Stimulated activated CD4-positive, alpha-beta T cell treated with anti-CD3 and anti-CD28 coated beads, Interleukin-4, amount 100 ng/mL, for 48 hours (primary cell): ENCODE measurements at places on chromosomes 6 and 20.

- no peak for DNase-seq
These were observed 65.4 kb downstream of the BMP7 start for GRCh38 chr20:57200882-57201695.

GRCh38 chr6:25713824-25714223 is 40.7 kb upstream of the SLC17A4 start:
- DNase-seq, result no peak

DNA sequence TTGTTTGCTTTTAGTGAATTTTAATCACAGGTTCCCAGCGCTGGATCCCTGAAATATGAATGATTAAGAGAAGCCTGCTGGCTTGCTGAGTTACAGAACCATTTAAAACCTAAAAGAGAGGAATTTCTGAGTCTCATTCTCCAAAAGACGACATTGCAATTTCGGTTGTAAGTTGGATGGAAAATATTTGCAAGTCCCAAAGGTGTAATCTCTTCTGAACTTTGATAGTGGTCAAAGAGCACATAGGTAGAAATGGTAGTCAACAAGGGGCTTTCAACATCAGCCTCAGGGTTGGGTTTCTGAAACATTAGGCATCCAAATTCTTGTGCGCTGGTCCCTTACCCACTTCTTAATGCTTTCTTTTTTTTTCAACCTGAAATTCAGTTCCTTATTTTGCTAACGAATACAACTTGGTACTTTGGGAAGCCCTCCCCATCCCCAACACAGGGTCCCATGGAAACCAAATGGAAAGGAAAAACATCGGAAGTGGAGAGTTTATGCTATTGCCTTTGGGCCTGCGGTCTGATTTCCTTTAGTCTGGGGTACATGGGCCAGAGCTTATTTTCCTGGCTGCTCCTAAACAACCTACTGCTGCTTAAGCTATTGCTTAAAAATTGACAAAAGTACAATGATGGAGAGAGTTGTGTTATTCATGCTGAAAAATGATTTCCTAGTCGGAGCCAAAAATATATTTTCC is 117.0 kb upstream of the KCNK16 start:
- DNase-seq, result no peak

GRCh38 chr6:35206346-35206745 is 7.4 kb upstream of the SCUBE3 start:
- no peak for DNase-seq

DNA sequence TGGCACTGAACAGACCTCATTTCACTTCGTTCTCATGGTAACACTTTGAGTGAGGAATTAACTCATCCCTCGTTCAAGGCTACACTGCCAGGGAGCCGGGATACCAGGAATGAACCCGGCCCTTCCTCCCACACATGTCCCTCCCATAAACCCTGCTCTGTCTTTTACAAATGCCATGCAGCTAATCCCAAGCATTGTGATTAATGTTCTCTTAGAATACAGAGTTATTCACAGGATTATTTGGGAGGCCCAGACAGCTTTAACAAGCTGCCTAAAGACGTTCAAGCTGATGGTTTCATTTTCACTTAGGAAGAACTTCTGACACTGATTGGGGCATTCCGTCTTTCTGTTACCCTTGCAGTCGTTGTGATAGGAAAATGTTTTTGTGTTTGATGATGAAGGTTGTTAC is 42.5 kb upstream of the CD83 start:
- DNase-seq, result no peak

DNA sequence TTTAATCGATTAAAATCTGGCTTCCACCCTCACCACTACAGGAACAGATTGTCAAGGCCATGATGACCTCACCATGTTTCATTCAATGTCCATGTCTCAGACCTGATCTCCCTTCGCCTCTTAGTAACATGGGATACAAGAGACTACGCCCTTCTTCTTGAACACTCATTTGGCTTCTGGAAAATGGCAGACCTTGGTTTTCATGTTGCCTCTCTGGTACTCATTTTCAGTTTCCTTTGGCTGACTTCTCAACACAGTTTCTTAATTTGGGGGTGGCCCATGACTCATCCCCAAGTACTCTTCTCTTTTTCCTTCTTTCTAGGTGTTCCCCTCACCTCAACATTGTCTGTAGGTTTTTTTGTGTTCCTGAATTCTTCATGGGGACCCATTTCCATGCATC is 22.7 kb downstream of the TMX4 start:
- no peak for DNase-seq

- DNase-seq, result no peak
These were observed 26.8 kb downstream of the ZBTB9 start for GRCh38 chr6:33481192-33481591.

DNA sequence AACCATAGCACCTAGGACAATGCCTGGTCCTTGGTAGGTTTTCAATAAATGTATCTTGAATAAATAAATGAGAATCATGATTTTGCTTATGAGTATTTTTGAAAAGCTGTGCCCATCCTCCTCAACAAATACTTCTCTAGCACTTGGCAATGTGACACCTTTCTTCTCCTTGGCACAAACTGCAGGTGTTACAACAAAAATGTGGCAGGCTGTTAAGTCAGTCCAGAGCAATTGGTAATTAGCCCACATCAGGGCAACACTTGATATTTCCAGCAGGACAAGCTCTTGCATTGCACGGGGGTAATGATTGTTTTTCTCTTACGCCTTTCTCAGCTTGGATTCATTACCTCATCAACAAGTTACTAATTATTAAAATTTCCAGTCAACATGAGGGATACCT is 31.6 kb upstream of the SNX9 start:
- DNase-seq, result no peak

- DNase-seq, result peak; percentile 29
These were observed at the start of gene DNAAF9 for GRCh38 chr20:3407040-3407770. DNAAF9 (minus strand) TSS chr20:3407669; CDS start chr20:3407557, 112 bp downstream.

- DNase-seq, result no peak
These were observed 60.4 kb downstream of the HMGCLL1 start for GRCh38 chr6:55518529-55519060.

GRCh38 chr6:132072831-132073230 is 121.7 kb upstream of the CCN2 start:
- DNase-seq, result no peak

DNA sequence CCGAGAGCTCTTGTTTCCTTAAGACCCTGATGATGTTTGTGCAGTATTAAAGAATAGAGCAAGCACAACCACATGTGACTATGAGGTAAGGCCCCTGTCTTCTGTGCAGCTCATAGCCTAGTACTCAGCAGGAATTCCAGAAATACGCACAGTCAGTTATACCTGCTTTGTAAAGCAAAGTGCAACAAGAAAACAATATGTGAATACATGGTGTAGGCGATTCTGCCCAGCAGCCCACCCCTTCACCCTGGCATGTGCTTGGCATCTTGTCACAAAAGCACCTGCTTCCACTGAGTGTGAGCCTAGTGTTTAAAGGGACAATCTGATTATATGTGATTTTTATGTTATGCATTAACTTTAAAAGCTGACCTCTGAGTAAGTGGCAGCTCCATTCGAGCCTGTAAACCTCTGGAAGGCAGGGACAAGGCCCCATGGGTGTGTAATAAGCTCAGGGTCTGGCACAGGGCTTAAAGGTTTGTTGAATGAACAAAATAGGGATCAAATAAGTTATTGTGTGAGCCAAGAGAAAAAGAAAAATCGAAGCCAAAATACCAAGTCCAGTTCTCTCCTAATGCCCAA is 148.7 kb downstream of the DOK5 start:
- DNase-seq, result no peak

DNA sequence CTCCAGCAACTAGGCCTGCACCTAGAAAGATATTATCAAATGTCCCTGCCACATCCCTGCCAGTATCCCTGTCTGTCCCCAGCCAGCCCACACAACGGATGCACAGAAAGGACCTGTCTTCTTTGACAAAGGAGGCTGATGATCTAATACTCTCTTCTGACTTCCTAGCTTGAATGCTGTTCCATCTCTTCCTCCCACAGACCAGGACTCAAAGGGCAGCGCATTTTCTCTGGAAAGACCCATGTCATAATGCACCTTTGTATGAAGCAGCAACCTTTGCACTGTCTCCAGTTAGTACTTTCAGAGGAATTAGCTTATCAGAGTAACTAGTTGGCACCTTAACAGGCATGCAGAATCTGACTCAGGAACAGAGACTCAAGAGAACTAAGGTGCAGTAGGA is 53.3 kb upstream of the TAF8 start:
- DNase-seq, result no peak

- DNase-seq, result no peak
These were observed 57.4 kb upstream of the RNF144B start for GRCh38 chr6:18329776-18330175.

DNA sequence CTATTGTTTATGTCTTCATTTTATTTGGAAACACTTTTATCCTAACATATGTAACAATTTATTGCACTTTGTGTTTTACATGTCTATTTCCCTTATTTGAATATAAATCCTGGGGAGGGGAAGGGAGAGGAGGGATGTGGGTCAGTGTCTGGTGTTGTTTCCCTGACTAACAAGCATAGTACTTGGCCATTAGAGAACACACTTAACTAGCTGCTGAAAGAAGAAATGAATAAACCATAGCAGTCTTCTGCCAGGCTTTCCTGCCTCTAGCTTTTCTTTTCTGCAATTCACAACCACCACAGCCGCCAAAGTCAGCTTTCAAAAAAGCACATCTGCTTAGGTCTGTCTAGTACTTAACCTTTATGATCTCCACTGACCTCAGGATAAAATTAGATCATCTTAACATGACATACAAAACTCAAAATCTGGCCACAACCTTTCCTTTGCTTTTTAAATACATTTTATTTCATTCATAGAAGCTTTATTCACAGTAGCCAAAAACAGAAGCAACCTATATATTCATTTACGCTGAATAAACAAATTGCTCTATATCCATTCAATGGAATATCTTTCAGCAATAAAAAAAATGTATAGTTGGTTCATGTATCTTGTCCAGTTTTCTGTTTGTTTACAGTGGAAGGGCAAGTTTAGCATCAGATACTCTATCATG is 16.3 kb downstream of the PDSS2 start:
- DNase-seq, result no peak

DNA sequence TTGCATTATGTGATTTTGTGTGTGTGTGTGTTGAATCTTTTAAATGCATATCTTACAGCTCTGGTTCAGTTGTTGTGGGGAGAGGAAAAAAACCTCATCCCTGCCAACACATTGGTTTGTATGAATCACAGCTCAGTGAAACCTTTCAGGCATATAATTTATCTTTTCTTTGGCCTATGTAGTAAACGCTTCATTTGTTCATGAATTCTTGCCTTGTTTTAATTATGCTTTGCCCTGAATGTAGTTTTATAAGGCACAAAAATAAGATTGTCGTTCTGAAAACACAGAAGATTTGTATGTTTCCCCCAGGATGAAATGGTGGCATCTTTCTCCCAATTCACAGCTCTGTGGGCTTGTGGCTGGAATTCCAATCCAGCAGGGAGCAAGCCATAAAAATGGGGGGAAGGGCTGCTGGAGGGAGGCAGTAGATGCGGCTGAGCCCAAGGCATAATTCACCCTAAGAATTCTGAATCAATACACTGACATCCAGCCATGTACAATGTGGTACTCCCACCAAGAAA is 45.1 kb downstream of the BCAS1 start:
- DNase-seq, result no peak

DNA sequence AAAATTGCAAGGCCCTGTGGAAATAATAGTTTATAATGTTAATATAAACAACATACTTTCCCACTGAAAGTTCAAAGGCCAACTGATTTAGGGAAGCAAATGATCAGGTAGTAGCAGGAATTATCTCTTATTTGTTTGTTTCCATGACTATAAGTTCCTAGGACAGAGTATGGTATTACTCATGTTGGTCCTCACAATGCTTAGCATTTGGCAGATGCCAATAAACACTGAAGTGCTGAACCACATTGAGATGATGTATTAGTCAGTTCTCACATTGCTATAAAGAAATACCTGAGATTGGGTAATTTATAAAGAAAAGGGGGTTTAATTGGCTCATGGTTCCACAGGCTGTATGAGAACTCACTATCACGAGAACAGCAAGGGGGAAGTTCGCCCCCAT is 129.6 kb upstream of the NUP153 start:
- no peak for DNase-seq

- DNase-seq, result no peak
These were observed 48.5 kb upstream of the CCN2 start for GRCh38 chr6:131999545-132000146.

GRCh38 chr6:422433-423054 is 31.0 kb downstream of the IRF4 start:
- peak; percentile 61 for DNase-seq

DNA sequence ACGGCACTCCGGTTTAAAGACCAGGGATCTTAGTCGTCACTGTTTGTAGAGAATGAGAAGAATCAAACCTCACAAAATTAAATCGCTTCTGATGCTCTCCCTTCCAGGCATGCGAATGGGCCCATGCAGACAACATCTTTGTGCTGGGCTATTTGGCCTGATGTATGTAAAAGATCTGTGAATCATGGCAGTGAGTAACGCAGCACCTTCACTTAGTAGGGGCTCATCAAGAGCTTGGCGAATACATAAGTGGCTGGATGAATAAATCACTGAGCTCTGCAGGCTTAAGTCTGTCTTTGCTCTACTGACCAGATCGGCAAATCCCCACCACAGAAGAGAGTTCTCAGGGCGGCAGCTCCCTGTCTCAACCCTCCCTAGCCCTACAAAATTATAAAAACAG is 44.8 kb upstream of the AFDN start:
- no peak for DNase-seq

DNA sequence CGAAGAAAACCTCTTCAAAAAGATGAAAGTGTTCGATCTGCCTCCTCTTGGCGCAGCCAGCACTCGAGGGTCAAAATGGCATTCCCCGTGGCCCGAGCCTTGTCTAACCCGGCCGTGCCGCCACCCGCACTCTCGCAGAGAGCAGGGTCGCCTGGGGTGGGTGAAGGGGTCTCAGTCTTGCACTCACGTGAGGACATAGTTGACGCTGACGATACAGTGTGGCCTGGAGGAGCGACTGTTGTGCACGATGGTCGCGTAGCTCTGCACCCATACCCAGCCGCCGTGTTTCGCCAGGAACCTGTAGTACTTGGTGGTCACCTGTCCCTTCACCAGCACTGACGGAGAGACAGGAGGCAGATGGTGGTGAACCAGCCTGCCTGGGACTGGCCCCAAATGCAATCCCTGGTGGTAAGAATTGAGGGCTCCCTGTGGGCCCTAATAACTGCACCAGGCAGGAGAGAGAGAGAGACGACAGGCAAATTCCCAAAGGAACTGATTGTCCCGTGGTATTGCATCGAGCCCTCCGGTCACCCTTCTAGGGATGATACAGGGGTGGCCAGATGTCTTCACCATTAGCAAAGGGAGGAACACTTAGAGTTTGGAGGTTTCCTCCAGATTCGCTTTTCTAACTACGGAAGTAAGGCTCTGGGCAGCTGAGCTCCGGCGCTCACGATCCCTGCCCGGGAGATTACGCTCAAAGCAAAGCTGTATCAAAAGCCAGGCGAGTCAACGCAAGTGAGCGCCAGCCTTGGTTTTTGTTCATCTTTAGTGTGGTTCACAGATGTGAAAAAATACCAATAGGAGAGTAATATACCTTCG is 17.4 kb downstream of the SIM1 start:
- no peak for DNase-seq
